ENCODE measurements at places on chromosomes 1 and 21. TPM values are rescaled to one million over a fixed set of nuclear protein-coding genes. Genes with fewer than 3 reads are reported as not detected.
A peak's percentile ranks its signal among the peaks of the same experiment; 100 is the strongest.

Gene GJC2
- total RNA-seq = 1.3 TPM

Gene CDCA8
- total RNA-seq = 0.15 TPM

Gene MIXL1
- total RNA-seq = not detected

Gene ADAM30
- total RNA-seq = not detected

Gene TXNIP
- 3,955 TPM for total RNA-seq

Gene RPE65
- total RNA-seq = 0.33 TPM

GRCh38 chr1:154752273-154753030, 117.6 kb downstream of the KCNN3 start:
- no peak overlapping the region for H3K27ac ChIP-seq
- H3K4me1 ChIP-seq = no peaks in the 10 kb centered on the region
- H3K27me3 ChIP-seq = no peaks in the 10 kb centered on the region
- no peaks in the 10 kb centered on the region for H3K36me3 ChIP-seq

GRCh38 chr1:244050014-244050834, 859 bp upstream of the ZBTB18 start:
- peak overlapping the region; percentile 99 for H3K27ac ChIP-seq
- H3K36me3 ChIP-seq = peaks cover 9% of the 10 kb centered on the region
- no peaks in the 10 kb centered on the region for H3K4me1 ChIP-seq
- H3K27me3 ChIP-seq = no peaks in the 10 kb centered on the region
- DNase-seq = no peak

- H3K36me3 ChIP-seq = no peaks in the 10 kb centered on the region
- no peaks in the 10 kb centered on the region for H3K4me1 ChIP-seq
- H3K4me3 ChIP-seq = no peak overlapping the region
These were observed 83.8 kb downstream of the RHOU start for GRCh38 chr1:228818928-228819630.

DNA sequence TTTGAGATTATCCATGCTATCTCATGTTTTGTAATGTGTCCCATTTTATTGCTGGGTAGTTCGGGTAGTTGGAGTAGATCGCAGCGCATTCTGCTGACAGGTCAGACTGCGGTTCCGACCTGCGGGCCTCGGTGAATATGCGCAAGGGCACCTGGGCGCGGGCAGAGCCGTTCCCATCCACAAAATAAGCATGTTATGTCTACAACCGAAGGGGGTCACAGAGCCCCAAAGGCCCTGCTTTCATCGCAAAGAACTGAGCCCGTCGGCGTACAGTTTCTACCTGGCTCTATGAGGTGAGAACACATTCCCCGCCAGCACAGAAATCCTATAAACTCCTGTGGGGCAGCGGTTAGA, 88.4 kb downstream of the PRKAB2 start:
- peak overlapping the region; percentile 61 for H3K4me3 ChIP-seq
- no peak for DNase-seq
- H3K4me1 ChIP-seq = no peaks in the 10 kb centered on the region
- H3K36me3 ChIP-seq = no peaks in the 10 kb centered on the region

GRCh38 chr1:24720152-24720551, 25.1 kb upstream of the CLIC4 start:
- H3K27ac ChIP-seq = peak overlapping the region; percentile 75
- no peaks in the 10 kb centered on the region for H3K36me3 ChIP-seq
- no peaks in the 10 kb centered on the region for H3K27me3 ChIP-seq
- no peak overlapping the region for H3K4me3 ChIP-seq
- peak; percentile 65 for DNase-seq

DNA sequence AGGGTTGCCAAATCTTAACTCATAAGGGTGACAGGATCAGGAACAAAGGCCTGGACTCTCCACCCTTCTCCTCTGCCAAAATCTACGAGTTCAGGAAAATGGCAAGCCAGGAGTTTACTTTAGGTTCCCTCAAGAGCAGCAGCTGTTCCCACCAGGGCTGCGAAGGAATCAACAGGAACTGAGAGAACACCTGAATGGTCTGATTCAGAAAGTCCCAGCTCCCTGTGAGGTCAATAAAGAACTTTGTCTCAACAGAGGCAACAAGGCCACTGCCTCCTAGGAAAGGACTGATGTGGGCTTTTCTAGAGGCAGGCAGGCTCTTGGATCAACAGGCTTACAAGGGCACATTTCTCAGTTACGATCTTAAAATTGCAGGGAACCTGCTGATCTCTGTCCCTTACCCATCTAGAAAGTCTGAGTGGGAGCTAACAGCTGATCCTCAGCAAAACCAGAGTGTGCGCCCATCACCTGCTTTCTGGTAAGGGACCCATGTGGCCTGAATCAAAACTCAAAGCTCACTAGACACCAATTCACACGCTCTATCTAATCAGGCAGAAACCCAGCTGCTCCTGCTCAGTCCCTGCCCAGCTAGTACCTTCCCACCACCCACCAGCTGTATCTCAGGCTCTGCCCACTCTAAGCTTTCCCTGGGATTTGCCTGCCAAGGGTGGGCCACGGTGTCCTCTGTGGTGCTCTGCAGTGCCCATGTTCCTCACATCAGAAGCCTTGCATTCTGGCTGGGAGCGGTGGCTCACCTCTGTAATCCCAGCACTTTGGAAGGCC, 83.1 kb downstream of the CAPZB start:
- DNase-seq = no peak
- no peaks in the 10 kb centered on the region for H3K27me3 ChIP-seq
- no peaks in the 10 kb centered on the region for H3K36me3 ChIP-seq
- peak overlapping the region; percentile 33 for H3K27ac ChIP-seq
- no peak overlapping the region for H3K4me3 ChIP-seq

- H3K36me3 ChIP-seq = no peaks in the 10 kb centered on the region
- H3K4me1 ChIP-seq = no peaks in the 10 kb centered on the region
- no peak overlapping the region for H3K4me3 ChIP-seq
- no peak for DNase-seq
These were observed 60.3 kb upstream of the RCOR3 start for GRCh38 chr1:211198880-211199279.

DNA sequence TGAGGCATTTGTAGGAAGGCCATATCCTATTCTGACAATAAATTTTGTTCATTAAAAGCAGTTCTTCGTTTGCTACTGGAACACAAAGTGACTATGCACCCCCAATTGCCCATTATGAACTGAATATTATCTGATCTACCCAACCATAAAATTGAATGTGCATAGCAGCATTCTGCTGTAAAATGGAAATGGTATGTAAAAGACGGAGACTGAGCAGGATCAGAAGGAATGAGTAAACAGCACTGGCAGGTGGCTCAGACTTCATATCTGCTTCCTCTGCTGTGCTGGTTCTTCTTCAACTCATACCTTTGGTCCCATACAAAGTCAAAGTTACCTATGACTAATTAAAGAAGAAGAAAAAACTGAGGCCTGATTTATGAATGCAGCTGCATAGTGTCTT, 339.5 kb downstream of the PLA2G4A start:
- H3K27me3 ChIP-seq = no peaks in the 10 kb centered on the region
- H3K4me1 ChIP-seq = no peaks in the 10 kb centered on the region
- no peak overlapping the region for H3K4me3 ChIP-seq

GRCh38 chr21:45471525-45472221, 66.7 kb downstream of the COL18A1 start:
- H3K27me3 ChIP-seq = no peaks in the 10 kb centered on the region
- peak overlapping the region; percentile 27 for H3K4me3 ChIP-seq
- no peak for DNase-seq
- H3K27ac ChIP-seq = peak overlapping the region; percentile 97
- no peaks in the 10 kb centered on the region for H3K36me3 ChIP-seq
- peaks cover 14% of the 10 kb centered on the region for H3K4me1 ChIP-seq

DNA sequence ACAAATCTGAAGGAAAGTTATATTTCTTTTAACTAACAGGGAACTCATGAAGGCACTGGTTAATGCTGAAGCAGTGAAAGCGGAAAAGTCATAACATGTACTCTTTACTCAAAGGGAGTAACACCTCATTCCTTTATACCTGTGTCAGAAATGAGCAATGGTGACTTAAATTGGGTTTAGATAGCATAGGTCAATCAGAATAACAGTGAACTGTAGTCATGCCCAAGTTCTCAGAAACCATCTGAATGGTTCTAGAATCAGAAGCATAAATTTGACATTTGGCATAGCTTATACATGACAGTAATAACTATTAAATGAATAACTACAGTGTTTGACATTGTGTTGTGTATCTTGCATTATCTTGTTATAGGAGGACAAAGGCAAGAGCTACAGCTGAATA, 382.0 kb downstream of the NUF2 start:
- no peak for DNase-seq
- no peaks in the 10 kb centered on the region for H3K36me3 ChIP-seq
- H3K4me1 ChIP-seq = no peaks in the 10 kb centered on the region
- no peak overlapping the region for H3K27ac ChIP-seq

GRCh38 chr1:157652859-157653493, 47.6 kb downstream of the FCRL3 start:
- no peaks in the 10 kb centered on the region for H3K36me3 ChIP-seq
- no peaks in the 10 kb centered on the region for H3K27me3 ChIP-seq
- no peak overlapping the region for H3K27ac ChIP-seq
- no peak for DNase-seq
- H3K4me3 ChIP-seq = no peak overlapping the region
- H3K4me1 ChIP-seq = no peaks in the 10 kb centered on the region

All from breast epithelium (tissue), 4 donors.